ENCODE measurements at places on chromosomes 16 and 17.

GRCh38 chr17:2482218-2482617, 29.5 kb downstream of the METTL16 start:
- DNase-seq = no peak

DNA sequence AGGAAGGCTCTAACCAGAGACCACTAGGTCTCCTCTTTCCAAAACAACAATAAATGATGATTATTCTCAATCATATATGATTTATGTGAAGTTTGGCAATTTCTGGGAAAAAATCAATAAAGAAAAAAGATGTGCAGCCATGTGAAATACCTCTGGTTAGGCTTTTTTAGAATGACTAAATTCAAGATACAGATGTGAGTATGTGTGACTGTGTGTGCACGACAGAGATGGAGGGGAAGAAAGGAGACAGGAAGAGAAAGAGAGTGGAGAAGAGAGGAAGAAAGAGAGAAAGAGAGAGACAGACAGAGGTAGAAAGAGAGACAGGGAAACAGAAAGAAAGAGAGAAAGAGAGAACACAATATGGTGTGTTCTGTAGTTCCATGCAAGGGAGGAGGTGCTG, 558.6 kb upstream of the CDH5 start:
- DNase-seq = no peak

- DNase-seq = no peak
Observed at GRCh38 chr16:14549789-14550153, 80.3 kb downstream of the PARN start.

- no peak for DNase-seq
Observed at GRCh38 chr17:76742958-76743357, 5.0 kb downstream of the MFSD11 start.

DNA sequence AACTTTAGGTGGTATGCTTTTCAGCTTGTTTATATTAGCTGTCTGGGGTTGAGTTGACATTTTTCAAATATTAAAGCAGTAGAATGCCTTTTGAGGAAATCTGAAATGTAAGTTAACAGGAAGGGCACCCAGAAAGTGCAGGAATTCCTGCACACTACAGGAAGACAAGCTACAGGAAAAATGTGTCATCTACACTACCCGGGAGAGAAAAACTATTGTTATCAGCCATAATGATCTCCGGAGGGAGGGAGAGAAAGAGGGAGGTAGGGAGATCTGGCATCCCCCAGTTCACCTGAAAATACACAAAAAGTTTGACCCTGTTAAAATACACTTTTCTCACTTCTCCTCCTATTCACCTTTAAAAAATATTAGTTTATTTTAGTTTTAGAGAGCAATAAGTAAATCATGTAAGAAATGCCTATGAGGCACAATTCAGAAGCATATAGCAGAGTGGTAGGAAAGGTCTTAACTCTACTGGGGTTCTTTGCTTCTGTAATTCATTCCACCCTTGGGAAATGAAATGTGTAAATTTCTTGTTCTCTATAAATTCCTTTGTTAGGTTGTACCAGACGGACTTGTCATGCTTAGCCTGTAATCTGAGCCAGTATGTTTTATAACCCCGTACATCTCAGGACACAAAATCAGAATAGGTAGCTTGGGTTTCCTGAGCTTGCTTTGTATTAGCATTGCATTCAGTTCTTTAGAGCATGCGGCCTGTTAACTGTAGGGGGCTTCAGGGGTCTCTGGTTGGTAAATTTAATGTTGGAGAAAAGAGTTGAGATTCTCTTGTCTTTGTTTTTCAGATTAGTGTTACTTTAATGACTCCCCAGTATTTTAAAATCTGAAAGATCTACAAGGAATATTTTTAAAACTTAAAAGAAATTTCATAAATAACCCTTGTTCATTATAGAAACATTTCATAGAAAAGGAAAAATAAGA, 3.3 kb downstream of the MAP2K6 start:
- no peak for DNase-seq

DNA sequence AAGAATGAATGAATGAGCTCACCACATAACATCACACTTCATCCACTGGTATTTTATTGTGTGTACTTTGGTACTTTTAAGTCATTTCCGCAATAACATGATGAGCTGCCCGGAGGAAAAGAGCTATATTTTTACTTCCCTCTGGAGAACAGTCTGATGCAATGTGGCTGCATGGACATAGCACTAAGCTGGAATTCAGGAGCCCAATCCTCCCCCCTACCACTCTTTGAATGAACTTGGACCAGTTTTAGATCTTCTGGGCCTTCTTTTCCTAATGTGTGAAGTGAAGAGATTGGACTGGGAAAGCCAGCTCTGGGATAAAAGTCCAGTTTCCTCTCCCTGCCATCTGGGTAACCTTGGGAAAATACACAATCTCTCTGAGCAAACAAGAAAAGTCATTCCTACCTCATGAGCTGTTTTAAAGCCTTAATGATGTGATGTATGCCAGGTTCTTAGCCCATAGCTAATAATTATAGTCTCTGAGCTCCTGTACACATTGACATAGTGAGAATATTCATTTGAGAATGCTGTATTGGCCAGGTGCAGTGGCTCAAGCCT, 79.3 kb downstream of the ABCC12 start:
- DNase-seq = no peak

DNA sequence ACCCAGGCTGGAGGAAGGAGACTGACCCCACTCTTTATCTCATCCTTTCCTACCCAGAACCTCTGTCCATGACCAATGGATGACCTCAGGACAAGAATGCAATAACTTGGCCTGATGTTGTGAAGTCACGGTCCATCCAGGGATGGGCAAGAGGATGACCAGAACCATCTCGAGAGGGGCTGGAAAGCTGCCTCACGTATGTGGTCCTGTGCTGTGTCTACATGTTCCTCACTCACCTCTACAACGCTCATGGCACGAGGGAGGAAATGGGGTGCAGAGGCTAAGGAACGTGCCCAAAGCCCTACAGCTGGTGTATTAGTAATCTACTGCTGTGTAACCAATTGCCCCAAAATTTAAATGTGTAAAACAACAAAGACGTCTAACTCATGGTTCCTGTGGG, 7.3 kb upstream of the KCTD5 start:
- DNase-seq = no peak

DNA sequence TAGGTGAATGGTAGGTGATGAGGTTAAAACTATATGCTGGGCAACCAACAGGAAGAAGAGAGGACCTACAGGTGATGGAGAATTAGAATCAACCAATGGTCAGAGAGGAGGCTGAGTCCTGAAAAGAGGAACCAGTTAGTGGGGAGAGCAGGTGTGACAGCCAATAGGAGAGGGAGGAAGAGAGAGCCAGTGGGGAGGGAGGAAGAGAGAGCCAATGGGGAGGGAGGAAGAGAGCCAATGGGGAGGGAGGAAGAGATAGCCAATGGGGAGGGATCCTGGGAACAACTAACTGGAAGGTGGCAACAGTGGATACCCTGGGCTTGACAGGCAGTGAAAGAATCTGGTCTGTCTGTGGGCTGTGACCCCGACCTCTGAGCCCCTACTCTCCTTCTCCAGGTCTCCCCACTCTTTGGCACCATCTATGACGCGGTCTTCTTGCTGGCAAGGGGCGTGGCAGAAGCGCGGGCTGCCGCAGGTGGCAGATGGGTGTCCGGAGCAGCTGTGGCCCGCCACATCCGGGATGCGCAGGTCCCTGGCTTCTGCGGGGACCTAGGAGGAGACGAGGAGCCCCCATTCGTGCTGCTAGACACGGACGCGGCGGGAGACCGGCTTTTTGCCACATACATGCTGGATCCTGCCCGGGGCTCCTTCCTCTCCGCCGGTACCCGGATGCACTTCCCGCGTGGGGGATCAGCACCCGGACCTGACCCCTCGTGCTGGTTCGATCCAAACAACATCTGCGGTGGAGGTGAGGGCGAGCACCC, 3.7 kb downstream of the GUCY2D start:
- no peak for DNase-seq

- peak; percentile 64 for DNase-seq
Observed at GRCh38 chr17:64262198-64262999, 661 bp downstream of the TEX2 start.

- DNase-seq = no peak
Observed at GRCh38 chr16:20879175-20880040, 20.8 kb downstream of the DCUN1D3 start.

GRCh38 chr17:27879987-27880608, 13.1 kb downstream of the LYRM9 start:
- peak; percentile 39 for DNase-seq

DNA sequence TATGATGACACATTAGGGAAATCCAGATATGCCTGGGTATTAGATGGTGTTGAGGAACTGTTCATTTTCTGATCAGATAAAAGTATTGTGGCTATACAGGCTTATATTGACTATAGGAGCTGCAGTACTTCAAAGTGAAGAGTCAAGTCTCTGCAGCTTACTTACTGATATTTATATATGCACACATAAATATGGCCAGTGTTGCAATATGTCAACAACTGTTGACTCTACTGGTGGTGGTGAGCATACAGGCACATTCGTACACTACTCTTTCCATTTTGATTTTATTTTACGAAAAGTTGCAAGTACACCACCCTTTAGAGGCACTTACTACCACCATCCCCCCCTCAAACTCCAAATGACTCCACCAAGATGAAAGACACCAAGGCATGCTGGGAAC, 2.5 kb downstream of the CIAO2B start:
- no peak for DNase-seq

- no peak for DNase-seq
Observed at GRCh38 chr17:67833134-67833533, 7.8 kb downstream of the BPTF start.

- no peak for DNase-seq
Observed at GRCh38 chr17:61128661-61129115, 271.0 kb upstream of the TBX2 start.

DNA sequence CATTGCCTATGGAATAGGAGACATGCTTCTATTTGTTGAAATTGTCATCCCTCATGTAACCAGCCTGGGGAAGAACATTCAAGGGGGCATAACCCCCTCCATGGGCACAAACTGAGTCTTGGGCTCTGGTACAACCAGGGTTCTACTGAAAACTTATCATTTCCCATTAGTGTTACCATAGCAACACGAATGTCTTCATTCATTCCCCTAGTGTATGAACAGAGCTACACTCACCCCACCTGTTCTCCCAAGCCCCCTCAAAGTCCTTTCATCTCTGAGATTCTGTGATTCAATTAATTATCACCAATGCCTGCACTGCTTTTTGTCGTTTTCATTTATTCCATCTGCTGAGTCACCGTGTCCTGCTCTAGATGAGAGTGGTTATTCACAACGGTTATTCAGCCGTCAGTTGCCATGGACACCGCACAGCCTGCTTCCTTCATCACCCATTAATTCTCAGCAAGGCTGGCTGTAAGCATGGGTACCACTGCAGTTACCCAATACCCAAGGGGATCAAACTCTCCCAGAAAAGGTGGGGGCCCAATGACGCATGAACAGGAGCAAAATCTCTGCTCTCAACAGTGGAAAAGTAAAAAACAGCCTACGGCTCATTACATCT, 1.6 kb upstream of the GAST start:
- no peak for DNase-seq

DNA sequence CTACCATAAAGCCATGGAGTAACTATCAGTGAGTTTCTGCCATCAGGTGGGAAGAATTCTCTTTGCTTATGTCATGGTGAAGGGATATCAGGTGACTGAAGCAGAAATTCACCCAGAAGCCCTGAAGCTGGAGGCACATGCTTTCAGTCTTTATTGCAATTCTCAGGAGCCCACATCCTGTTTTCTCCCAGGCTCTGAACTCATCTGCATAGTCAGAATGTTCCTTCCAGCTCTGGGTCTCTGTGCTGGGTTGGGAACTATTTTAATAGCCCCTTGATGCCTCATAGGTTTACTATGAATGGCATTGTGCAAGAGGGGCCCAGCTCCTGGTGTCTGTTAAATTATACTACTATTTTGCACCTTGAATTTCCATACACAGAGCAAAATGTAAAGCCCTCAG, 198.4 kb upstream of the SOX9 start:
- DNase-seq = peak; percentile 1
